ENCODE measurements at places on chromosomes 7 and 10.

DNA sequence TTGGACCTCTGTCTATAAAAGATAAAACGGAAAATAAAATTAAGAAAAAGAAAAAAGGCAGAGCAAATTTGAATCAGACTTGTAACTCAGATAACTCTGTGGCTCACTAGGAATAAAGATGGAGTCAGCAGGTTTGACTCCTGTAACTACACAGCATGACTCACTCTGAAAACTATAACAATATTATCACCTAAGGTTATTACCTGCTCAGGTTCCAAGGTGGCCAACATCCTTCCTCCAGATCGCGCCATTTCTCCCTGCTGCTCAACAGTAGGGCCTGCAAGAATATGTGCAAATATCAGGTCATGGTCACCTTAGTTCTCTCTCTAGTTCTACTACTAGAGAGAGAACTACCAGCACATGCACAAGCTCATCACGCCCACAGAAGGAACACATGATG, 30.0 kb downstream of the ALDH18A1 start:
- no peak for DNase-seq

DNA sequence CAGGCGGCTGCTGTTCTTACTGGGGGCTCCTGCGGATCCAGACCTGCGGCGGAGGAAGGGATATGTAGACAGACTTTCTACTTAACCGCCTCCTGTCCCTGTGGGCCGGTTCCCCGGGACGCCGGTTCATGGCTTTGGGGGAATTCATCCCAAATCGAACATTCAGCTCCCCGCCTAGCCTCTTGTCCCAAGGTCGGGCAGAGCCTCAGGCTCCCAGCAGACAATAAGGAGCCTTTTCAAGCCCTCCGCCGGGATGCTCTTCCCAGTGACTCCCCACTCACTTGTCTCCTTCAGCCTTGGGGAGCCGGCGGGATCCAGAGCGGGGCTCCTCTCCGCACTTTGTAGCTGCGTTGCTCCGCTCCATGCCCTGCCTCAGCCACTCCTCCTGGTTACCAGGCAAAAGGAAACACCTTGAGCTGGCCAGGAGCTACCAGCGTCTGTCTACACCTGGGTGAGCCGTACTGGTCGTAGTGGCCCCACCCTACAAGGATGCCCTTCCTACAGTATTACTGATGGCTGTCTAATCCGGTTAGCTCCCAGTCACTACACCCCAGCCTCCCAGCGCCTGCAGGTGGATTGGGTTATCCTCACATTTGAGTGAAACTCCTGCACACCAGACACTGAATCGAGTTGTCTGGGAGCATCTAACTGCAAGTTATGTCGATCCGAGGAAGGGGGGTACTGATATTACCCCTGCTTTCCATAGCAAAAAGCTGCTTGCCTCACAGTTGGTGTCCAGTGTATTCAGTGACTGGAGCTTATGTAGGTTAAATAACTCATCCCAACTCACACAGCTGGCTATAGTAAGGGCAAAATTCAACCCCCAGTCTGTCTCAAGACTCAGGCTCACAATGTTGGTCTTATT, at the start of gene C10orf95:
C10orf95 (minus strand) TSS at position 439 of the 865 bp plus-strand sequence. CDS start 450 bp downstream, outside the sequence.
- no peak for DNase-seq

- DNase-seq = no peak
Observed at GRCh38 chr10:6543431-6544005, 36.6 kb downstream of the PRKCQ start.

DNA sequence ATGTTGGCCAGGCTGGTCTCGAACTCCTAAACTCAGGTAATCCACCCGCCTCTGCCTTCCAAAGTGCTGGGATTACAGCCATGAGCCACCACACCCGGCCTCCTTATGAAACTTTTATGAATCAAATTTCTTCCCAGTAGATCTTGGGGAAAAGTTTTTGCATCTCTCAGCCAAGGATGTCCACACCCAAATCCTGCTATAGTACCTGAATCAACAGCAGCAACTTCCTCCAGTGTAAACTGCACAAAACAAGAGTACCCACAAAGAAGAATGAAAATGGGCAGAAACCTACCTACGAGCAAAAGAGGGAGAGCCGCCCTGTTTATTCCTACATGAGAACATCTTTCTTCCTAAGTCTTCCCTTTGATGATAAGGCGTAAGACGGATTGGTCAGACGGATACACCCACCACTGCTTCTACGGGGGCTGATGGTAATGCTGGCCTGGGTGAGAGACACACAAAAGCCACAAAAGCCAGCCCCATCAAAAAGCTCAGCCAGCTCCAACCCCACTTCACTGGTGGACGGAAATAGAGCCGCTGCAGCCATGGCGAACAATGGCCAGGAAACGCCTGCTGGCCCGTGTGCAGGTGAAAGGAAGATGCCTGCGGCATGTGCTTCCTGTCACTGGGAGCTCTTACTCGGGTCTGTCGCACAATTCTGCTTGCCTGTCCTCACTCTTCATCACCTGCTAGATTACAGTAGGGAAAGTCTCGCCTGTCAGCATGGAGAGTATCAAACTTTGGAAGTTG, 10.4 kb downstream of the JCAD start:
- no peak for DNase-seq

DNA sequence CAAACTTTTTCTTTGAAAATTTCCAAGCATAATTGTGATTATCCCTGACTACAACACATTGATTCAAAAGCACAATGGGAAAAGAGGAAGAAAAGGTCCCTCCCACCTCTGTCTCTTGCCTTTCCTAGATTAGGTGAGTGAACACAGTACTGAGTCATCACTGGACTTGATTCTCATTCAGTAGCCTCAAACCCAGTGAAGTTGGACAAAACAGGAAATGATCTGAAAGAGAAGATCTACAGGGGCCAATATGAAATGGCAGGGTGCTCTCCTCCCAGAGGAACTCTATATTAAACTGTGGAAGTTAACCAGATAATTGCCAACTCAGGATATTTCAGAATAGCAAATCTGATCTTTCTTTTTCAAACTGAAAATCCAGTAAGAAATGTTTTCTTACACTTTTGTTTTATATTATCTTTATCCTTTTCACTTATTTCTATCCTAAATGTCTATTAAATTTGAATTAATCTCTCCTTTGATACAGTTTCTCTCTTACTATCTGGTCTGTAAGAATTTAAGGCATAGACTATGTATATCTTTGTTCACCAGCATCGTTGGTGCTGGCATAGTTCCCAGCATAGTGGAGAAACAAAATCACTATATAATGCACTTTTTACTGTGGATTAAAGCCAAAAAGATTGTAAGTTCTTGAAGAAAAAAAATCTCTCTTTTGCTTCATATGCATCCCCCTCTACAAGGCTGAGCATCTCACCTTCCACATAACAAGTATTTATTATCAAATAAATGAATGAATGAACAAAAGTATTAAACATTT, 41.4 kb upstream of the IKZF1 start:
- DNase-seq = peak; percentile 60

DNA sequence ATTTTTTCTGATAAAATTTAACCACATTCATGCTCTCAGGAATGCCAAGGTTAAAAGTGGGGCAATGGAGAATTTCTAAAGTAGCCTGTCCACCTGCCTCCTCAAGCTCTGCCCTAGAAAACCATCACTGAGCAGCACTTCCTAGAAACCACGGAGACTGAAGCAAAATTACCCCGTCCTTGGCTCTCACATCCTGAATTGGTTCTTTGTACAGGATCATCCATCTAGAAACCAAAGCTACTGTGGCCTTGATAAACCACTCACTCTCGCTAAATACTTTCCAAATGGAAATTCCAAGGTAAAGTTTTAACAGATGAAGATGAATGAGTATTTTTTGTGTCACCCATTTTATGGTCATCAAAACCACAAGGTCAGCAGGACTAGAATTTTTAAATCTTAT, 96.6 kb downstream of the AVL9 start:
- DNase-seq = no peak

GRCh38 chr10:49552277-49552676, 13.4 kb upstream of the ERCC6 start:
- DNase-seq = no peak

GRCh38 chr10:78475437-78475836, 441.8 kb downstream of the RPS24 start:
- no peak for DNase-seq

- DNase-seq = no peak
Observed at GRCh38 chr10:50928190-50928552, 42.7 kb upstream of the A1CF start.

- DNase-seq = no peak
Observed at GRCh38 chr10:73601486-73601921, 10.4 kb upstream of the USP54 start.

- no peak for DNase-seq
Observed at GRCh38 chr10:57513637-57514036, 754.1 kb downstream of the IPMK start.

GRCh38 chr10:26090026-26090425, 126.5 kb upstream of the GAD2 start:
- DNase-seq = peak; percentile 35

- DNase-seq = no peak
Observed at GRCh38 chr10:8453587-8453986, 399.1 kb downstream of the GATA3 start.

DNA sequence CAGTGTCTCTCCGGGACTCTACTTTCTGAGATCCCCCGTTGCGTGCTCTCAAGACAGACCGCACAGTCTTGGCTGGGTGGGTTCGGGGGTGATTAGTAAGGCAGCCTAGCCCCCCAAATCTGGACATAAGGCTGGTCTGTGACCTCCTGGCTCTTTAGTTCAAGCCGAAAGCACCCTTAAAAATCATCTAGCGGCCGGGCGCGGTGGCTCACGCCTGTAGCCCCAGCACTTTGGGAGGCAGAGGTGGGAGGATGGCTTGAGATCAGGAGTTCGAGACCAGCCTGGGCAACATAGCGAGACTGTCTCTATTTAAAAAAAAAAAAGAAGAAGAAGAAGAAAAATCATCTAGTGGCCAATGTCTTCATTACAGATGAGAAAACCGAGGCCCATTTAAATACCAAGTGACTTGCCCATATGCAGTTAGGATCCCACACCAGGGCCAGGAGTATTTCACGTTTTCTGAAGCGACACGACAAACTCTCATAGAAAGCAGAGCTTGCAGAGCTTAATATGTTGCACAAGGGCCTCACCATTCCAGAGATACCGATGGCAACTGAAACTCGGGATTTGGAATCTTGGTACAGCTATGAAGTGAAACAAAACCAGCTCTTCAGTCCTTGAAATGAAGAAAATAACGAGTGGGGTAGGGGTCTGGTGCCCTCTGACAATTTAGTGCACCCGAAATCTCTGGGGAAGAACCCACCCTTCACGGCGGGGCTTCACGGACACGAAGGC, 703 bp upstream of the HILPDA start:
- no peak for DNase-seq

DNA sequence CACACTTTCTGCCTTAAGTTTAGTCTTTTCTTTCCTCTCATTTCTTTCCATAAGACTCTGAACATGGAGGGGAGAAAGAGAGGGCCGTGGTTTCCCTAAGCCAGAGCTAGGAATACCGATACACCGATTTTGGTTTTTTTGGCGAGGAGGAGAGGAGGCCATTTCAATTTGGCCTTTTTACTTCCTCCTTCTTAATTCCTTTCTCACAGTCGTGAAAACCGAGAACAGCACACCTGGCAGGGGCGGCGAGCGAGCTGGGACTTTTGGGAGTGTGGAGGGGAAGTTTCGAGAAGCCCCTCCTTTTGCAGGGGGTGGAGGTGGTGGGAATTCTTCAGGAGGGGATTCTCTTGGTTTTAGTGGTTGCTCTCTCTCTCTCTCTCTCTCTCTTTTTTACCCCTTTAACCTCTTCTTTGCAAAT, 6.2 kb downstream of the GATA3 start:
- no peak for DNase-seq

DNA sequence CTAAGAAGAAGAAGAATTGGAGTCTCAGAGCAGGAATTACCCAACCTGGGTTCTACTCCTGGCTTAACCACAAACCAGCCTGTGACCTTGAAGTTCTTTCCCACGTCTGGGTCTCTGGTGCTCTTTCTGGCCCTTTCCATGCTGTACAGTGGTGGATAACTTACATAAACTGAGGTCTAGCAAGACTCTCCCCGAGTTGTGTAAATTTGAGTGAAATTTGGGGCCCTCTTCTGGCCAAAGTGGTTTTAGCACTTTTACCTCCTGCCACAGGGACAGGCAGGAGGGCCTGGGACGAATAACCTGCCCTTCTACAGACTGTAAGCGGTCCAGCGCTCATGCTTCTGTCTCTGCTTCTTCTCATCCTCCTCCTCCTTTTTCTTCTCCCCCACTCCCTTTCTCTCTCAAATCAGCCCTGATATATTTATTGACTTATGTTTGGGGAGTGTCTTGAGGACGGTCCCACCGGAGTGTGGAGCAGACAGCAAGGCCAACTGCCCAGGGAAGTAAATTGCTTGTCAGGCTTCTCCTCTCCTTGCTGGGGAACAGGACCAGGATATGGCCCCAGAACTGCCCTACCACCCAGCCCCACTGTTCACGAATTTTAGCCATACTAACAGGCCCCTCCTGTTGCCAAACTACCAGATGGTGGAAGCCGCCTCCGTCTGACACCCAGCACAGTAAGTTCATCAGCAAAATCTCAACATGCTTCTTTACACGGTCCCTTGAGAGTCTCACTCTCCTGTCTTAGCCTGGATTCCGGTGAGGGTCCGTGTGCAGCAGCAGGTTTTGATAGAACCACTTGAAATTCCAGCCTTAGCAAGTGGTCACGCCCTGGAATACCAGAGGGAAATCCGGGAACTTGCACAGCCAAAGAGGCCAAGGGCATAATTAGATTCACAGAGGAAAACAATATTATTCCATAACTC, 4.0 kb upstream of the SH3PXD2A start:
- DNase-seq = peak; percentile 33

- no peak for DNase-seq
Observed at GRCh38 chr7:111951052-111951451, 255.1 kb downstream of the DOCK4 start.

DNA sequence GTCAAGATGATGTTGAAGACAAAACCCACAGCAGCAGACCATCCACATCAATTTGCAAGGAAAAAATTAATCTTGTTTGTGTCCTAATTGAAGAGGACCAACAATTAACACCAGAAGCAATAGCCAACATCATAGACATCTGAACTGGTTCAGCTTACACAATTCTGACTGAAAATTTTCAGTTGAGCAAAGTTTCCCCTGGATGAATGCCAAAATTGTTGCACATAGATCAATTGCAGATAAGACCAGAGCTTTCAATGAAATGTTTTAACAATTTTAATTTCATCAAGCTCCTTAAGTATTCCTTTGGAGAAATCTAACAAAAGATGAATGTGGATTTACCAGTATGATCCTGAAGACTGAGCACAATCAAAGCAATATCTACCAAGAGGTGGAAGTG, 168.6 kb downstream of the CTNNA3 start:
- no peak for DNase-seq

DNA sequence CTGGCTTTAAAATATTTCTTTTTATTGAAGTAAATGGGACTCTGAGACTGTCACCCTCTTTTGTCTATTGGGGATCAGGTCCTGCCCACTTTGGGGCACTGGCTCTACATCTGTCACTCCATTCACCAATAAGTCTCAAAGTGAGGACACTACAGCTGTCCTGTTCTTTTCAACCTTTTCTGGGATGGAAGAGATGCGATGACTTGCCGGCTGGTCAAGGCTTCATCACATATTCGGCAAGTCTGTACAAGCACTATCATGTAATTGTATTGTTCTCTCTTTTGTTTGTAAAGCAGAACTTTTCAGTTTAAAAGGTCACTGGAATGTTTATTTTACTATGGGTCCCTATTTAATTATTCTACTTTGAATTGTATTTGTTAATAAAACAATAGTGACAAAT, 17.7 kb upstream of the SP8 start:
- DNase-seq = no peak
